ENCODE measurements at places on chromosomes 16 and 17.
A peak's percentile ranks its signal among the peaks of the same experiment; 100 is the strongest.

GRCh38 chr17:49259663-49260010, 29.1 kb upstream of the PHOSPHO1 start:
- no peak for DNase-seq

DNA sequence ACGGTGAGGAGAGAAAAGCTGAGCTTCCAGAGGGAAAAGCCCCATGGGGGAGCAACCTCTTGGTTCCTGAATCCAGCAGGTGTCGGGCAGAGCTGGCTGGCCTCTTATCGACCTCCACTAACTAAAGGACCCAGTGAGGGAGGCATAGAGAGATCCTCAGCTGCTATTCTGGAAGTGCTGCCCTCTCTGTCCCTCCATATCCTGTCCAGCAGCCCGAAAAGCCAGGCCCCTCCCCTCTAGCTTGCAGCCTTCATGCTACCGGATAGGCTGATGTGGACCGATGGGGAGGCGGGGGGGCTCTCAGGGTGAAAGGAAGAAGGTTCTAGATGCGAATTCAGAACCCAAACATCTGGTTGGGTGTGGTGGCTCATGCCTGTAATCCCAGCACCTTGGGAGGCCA, 24.9 kb downstream of the MXRA7 start:
- no peak for DNase-seq

DNA sequence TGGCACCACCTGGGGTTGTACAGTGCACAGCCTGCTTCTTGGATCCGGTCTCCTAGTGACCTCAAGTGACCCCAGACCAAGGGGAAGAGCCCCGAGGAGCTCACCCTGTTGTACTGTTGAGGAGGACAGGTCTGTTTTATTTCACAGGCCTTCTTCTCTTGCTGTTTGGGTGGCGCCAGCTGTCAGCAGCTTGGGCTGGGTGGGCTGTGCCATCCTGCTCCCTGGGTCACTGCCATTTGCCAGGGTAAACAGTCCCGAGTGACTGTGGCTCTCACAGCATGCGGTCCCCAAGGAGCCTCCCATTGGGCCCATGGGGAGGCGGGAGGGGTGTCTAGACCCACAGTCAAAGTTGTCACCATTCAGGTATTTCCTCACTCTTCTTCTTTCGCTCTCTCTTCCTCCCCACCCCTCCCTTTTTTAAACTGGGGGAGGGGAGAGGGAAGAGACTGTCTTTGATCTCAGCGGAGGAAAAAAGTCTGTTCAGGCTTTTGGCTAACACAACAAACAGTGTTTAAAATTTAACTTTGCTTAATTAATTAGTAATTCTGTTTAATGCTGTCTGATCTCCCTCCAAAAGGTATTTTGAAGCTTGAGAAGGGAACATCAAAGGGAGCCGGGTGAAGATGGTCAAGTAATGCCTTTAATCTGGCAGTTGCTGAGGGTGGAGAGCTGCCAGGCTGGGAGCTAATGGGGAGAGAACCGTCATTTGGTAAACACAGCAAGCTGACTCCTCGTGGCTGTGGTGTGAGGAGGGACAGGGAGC, 64.0 kb downstream of the SNX20 start:
- DNase-seq: peak; percentile 8

DNA sequence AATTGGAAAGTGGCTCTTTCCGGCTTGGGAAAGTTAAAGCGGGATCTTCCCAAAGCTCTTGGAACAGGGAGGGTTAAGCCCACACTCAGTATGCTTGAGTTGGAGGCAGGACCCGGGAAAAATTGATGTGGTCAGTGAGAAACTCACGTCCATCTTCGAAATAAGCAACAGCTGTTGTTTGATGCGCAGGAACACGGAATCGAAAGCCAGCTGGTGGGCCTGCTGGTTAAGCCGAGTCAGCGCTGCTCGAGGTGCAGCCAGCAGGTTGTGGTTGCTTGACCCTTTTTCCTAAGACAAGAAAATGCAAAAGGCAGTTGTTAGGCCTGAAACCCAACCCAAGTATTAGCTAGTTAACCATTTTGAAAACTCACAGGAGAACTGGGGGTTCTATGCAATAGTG, 49.4 kb downstream of the COG7 start:
- DNase-seq: peak; percentile 54

DNA sequence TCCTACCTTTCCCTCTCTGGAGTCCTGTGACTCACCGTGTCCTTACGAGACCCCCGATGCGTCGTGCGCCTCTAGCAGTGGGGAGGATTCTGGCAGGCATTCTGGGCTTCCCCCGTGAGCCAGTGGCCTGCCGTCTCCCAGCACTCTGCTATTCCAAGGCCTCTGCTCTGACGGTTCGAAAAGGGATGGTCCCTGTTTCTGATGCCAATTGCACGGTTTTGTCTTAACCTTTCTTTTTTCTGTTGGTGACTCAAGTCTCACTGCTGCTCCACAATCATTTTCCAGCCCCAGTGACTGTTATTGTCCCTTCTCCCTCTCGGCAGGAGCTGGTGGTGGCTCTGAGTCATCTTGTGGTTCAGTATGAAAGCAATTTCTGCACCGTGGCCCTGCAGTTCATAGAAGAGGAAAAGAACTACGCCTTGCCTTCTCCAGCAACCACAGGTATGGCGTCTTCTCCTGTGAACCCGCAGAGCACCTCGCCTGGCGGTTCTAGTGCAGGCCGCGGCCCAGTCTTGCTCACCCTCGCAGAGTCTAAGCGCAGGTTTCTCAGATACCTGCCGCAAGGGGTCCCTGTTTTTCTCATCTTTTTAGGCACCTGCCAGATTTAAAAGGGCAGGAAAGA, 100.1 kb upstream of the CHMP6 start:
- no peak for DNase-seq

DNA sequence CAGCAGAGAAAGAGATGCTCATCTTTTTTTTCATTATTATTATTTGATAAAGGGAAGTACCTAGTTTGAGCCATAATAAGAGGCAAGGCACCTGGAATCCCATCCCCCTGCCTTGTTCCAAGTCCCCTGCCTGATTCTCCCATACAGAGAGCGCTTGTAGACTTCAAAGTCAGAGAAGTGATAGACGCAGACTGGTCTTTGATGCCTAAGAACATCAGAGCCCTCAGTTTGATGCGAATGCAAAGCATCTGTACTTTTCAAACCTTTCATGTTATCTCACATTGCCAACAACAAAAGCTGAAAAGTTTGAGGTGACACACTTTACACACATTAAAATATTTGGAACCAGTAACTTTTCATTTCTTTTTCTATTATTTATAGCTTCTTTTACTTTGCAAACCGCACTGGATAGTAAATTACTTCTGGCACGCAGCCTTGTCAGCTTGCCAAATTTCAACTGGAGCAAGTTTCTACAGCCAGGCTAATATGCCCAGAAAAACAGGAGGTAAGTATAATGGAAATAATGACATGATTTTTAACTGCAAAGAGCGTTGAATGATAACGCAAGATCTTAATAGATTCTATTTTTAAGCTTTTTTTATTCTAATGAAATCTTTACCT, 5.9 kb upstream of the UTP6 start:
- DNase-seq: peak; percentile 13

DNA sequence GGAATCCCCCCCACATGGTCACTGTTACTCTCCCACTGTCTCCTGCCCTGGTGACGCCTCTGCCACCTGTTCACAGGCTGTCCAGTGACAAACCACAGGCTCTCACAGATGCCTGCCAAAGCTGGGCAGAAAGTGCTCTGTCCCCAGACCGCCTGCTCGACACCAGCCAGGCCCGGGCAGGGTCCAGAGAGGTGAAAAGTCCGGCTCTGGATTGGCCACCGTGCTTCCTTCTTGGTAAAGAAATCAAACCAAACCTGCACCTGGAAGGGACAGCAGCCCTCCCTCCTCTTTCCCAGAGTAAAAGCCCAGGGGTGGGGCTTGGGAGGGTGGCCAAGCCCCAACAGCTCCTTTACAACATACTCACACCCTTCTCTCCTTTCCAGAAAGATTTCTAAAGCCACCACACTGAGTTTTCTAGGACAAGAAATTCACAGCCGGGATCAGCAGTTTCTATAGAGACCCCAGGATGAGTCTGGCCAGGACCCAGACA, 6.2 kb downstream of the PCGF2 start:
- no peak for DNase-seq

GRCh38 chr17:47199627-47200324, 9.4 kb upstream of the MYL4 start:
- DNase-seq: no peak

GRCh38 chr16:89257757-89258465, 40.4 kb downstream of the ZNF778 start:
- no peak for DNase-seq

GRCh38 chr16:72989579-72990551, 58.1 kb downstream of the ZFHX3 start:
- DNase-seq: no peak

DNA sequence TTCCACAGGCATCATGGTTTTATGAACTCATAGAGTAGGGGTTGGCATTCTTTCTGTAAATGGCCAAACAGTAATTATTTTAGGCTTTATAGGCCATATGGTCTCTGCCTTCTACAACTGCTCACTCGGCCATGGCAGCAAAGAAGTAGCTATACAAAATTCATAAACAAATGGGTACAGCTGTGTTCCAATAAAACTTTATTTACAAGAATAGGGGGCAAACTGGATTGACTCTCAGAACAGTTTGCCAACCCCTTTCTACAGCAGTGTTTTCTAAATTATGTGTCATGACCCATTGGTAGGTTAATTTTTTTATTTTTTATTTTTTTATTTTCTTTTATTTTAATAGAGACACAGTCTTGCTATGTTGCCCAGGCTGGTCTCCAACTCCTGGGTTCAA, 20.4 kb downstream of the GOT2 start:
- no peak for DNase-seq

GRCh38 chr17:34173241-34173640, 81.8 kb upstream of the CCL2 start:
- no peak for DNase-seq

DNA sequence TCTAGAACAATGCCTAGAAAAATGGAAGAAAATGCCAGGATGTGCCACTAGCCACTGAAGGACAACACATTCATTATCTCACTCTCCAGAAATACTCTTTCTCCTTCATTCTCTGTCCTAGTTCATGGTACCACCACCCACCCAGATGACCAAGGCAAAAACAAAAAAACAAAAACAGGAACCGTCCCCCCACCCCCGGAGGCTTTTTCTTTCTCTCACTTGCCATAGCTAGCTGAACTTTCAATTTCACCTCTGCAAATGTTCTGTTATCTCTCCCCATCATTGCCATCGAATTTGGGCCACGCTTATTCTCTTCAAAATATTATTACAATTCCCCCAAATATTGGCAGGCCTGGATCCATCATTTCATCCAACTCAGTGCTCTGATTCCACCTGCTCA, 49.0 kb downstream of the SOX9 start:
- DNase-seq: no peak

DNA sequence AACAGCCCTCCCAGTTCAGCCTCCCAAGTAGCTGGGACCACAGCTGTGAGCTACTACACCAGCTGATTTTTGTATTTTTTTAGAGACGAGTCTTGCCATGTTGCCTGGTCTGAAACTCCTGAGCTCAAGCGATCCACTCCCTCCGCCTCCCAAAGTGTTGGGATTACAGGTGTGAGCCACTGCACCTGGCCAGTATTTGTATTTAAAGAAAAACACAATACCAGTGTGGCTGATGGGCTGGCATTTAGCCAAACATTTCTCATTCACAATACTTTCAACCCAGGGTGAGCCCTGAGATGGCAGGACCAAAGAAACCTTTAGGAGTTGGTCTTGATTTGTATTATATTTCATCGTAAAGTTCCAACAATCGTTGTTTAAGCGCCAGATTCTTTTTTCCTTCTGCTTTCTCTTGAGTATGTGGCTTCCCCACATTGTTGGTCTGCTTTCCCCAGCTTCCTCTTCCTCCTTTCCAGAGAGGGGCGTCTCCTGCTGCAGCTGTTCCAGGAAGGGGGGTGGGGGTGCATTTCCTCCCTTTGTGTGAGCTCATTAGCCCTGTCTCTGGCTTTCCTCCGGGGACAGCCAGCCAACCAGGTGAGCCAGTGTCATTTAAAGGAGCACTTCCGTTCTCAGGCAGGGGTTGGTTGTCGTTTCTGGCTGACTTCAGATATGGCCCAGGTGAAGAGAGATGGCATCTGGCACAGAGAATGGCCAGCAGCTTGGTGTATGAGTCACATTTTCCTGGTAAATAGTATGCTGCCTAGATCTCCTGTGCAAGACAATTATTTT, 79.9 kb downstream of the GPRC5B start:
- DNase-seq: no peak

DNA sequence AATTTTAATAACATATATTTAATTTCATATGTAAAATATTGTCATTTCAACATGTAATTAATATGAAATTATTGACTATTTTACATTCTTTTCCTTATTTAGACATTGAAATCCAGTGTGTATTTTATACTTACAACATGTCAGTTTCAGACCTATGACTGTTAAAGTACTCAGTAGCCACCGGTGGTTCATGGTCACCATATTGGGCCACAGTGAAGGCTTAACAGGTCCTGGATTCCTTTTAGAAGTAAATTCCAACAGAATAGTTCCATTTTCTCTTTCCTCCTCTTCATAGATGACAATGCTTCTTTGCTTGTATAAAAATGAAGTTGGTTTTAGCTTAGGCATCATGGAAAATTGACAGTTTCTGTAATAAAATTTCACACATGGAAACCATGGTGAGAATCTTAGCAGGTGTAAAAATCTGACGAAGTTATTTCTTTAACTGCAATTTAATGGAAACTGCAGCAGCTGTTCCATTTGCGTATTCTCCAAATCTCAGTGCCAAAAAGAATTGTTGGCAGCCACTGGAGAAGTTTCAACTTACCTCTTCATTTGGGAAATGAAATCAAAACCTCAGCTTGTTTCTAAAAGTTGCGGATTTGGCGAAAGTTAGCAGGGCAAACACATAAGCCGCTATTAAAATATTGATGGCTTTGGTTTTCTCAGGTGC, 231.1 kb downstream of the CDH13 start:
- no peak for DNase-seq

GRCh38 chr17:78596871-78597764, 19.9 kb upstream of the DNAH17 start:
- DNase-seq: no peak

- no peak for DNase-seq
These were observed 111.8 kb downstream of the IRX3 start for GRCh38 chr16:54174750-54175149.

DNA sequence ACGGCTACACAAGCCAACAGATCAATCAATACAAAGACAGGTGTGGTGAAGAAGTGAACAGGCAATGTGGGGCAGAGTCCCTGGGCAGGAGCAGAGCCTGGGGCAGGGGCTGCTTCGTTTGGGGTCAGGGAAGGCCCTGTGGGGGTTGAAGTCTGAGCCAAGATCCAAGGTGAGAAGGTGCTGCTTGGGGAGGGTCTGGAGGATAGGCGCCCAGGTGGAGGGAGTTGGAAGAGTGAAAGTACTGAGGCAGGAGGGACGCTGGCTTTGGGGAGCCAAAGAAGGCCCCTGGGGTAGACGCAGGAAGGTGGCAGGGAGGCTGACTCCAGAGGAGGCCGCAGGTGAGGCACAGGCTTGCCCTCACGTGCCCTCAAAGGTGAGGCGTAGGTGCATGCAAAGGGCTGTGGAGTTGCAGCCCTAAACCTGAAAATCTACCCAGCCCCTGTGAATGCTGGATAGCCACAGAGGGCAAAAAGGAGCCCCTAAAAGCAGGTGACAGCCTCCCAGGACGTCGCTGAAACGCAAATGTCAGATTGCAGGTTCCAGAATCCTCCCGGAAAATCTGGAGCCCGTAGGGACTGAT, 33.3 kb downstream of the WFDC1 start:
- no peak for DNase-seq

- no peak for DNase-seq
These were observed 622.1 kb upstream of the CDH5 start for GRCh38 chr16:65744401-65744800.

GRCh38 chr16:28280881-28281836, 11.2 kb upstream of the SBK1 start:
- DNase-seq: no peak

Measured in NCI-H1694 (cell line).